T-helper 1 cell (primary cell): ENCODE measurements at places on chromosomes 4 and X.

GRCh38 chr4:77153006-77153405 lies 4.0 kb upstream of the CCNG2 start:
- no peak for DNase-seq

DNA sequence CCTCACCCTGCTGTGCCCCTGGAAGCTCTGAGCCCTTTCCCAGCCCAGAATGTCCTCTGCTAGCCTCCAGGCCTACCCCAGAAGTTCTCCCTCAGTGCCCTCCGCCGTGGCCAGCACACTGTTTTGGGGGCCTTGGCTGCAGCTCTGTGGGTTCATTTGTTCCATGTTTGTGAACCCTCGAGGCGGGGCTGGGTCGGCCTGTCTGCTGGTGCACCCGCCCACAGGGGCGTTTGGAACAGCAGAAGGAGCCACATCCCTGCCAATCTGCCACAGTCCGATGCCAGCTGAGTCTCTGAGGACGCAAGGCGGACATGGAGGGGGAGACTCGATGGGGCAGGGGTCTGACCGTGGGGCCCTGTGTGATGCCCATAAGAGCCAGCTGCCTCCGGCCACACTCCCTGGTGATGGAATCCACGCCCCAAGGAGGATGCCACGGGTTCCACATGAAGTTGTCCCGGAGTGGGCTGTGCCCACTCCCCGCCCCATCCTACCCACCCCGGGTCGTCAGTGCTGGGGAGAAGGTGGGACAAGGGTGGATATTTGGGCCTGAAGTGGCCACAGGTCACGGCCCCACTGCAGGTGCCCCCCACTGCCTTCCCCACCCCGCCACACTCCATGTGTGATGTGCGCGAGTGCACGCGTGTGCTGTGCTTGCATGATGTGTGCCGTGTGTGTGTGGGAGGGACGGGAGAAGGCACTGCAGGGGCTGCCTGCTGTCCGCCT lies 7.1 kb downstream of the ATP5ME start:
- DNase-seq = no peak

DNA sequence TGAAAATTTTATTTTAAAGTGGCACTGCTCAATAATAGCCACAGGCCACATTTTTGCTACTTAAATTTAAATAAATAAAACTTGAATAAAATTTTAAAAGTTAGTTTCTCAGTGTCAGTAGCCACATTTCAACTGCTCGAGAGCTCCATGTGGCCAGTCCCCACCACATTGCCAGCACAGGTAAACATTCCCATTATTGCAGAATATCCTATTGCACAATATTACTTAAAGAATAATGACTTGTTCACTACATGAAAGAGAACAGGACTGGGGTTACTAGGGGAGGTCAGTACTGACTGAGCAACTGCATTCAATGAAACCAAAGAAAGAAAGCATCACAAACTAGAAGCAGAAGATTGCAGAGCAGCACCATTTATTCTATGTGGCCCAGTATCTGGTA lies 2201.6 kb upstream of the TENM3 start:
- DNase-seq = no peak

DNA sequence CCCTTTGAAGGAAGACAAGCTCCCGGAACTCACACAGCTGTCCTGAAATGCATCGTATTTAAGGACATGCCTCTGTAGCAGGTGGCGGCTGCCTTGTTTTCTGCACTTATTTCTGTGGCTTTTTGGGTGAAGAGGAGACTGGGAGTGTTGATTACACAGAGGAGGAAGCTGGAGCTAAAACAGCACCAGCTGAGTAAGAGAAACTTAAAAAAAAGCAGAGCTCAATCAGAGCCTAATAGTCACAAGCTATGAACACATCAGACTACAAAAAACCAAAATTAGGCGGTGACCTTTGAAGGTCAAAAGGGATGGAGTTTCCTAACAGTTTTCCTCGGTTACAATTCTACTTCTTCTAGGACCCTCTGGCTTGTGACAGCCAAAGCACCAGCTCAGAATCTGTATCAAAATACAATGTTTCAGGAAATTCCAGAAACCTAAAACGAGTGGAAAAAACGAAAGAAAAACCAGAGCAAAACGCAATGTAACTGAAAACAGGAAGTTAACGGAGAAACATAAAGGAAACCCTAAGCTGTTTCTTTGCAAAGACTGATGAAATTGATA lies 13.5 kb downstream of the PRKX start:
- no peak for DNase-seq

DNA sequence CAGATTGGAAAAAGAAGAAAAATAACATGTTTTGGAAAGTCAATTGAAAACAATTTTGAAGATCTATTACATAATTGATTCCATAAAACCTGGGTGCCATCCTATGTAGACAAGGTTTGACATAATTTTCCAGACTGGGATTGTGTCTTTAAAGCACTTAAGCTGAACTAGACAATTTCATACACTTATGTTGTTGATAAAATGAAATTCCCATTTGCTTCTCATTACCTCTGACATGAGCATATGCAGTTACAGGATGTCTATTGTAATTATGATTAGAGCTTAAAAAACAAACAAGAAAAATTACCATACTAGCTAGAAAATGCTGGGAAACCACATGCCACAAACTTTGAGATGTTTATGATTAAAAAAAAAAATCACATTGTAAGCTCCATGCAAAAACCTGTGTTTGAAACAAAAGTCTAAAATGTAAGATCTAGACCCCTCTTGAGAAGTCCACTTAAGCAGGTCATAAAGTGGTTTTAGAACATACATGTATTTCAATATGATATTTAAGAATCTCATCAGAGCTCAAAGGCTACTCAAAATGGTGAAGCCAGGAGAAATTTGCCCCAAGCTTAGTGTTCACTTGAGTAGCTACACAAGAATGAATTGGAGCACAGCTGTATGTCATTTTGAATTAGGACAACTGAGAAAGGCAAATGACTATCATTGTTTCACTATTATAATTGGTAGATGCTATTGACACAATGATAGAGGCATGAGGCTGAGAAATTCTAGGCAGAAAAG lies 181.1 kb upstream of the PABPC4L start:
- no peak for DNase-seq

DNA sequence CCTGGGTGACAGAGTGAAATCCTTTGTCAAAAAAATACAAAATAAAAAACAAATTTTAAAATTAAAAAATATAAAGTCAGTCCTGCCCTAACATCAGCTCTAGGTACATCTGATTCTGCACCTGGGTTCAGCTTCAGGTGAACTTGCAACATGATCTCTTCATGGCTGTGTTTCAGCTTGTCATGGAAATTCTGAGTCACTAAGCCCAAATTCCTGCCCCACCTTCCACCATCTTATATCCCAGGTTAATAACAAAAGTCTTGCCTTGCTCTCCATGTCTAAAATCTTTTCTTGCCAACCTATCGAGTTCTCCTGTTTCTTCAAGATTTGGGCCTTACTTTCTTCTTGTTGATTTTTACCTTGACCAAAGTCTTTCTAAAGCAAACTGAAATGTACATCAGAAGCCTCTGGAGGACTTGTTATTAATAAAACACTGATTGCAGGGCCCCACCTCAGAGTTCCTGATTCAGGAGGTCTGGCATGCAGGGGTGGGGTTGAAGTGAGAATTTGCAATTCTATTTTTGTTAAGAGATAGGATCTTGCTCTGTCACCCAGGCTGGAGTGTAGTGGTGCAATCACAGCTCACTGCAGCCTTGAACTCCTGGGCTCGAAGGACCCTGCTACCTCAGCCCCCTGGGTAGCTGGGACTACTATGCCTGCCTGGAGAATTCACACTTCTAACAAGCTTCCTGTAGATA lies 125.8 kb upstream of the VCX3A start:
- DNase-seq = no peak

DNA sequence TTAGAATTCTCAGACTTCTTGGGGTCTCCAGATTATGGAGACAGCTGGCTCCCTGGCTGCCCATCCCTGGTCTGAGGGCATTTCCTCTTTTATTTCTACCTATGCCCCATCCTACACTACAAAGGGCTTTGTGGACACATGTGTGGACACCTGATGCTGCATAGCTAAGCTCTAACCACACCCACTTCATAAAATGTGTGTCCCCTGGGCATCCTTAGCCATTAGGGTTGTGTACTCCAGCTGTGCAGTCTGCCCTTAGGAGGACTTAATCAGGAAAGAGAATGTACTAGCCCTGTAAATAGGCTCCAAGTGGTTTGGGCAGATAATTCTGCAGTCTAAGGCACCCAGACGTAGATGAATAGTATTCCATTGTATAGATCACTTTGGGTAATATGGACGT lies 47.0 kb downstream of the COQ2 start:
- no peak for DNase-seq

DNA sequence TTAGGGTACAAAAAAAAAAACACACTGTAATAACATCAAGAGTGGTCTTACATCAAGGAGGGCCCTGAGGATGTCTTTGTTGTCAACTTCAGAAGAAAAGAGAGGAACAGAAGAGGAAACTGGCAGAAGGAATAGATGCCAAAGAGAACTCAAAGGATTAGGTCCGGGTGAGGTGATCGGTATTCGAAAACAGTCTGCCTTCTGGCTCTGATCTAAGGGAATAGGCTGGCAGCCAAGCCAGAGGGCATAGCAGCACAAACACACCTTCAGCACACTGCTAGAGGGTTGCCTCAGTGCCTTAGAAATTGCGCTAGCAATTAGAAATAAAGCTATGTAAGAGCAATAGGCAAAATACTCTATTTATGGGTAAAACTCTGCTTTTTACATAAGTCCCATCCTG lies 91.4 kb upstream of the TTC29 start:
- DNase-seq = no peak

- no peak for DNase-seq
These were observed 7.1 kb downstream of the TBX22 start for GRCh38 chrX:80021621-80022020.

DNA sequence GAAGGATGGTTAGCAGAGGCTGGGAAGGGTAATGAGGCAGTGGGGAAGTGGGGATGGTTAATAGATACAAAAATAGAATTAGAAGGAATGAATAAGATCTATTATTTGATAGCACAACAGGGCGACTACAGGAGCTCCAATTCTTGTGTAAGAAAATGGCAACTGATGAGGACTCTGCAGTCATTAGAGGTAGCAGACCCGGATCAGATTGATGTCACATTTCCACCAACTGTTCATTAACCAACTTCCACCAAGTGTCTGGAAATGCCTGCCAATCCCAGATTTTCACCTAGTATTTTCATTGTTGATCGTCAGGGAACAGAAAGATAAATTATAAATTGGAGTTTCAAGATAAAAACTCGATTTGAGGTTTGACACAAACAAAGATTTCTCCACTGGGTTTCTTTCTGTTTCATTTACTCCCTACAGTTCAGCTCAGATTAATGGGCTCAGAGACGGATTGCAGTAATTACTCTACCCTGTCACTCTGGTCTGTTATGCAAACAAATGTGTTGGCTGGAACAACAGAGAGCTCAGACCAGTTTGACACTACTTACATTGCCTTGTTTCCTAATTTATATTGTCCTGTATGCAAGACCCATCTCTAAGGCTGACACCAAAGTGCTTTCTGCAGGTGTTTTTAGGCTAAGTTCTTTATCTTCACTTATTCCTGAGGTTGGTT lies 909.2 kb upstream of the PRKX start:
- no peak for DNase-seq

DNA sequence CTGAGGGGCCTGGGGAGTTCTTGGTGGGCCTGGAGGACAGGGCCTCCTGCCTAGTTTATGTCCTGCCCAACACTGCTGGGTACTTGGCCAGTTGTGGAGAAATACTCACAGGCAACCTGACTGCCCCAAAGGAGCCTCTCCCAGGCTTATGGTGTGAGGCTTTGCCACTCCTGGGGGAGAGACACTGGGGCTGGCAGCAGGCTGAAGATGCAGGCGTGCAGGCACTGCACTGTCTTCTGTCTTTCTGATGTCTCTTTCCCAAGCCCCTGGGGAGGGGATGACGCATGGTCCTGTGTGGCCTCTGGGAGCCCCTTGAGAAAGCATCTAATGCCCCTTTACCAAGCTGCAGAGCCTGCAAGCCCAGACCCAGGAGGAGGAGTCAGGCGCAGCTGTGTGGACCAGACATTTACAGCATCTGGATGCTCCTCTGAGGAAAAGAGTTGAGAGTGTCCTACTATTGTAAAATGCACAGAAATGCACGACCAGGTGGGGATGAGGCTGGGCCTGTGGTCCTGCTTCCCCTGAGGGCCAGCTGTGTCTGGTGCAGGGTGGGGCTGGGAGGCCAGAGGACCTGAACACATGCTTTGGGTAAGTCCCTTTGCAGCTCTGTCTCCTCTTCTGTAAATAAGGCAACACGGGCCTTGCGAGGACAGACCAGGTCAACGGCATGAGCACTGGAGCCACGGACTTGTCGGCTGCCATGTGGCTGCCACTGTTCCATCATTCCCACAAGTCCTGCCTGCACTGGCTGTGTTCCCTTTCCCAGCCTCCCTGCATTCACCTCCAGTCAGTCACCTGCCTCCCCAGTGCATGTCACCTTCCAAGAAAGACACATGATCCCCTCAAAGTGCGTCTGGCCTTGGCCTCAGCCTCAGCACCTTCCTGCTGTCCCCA lies 8.4 kb downstream of the TMEM271 start:
- DNase-seq = no peak

DNA sequence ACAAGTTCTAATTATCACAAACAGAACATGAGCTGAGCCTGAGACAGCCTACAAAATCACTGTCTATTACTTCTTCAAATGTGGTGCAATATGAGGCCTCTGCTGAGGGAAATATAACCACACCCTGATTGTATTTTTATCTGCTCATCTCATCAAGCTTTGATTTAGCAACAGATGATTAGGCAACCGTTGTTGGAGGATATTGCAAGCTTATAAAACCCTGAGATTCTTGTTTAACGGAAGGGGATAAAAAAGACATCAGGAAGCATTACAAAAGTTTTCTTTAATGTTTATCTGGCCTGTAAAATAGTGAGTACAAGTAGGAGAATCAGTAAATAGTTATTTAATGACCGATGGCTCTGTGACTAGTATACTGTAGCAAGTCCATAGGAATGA lies 108.5 kb downstream of the ZNF330 start:
- no peak for DNase-seq

DNA sequence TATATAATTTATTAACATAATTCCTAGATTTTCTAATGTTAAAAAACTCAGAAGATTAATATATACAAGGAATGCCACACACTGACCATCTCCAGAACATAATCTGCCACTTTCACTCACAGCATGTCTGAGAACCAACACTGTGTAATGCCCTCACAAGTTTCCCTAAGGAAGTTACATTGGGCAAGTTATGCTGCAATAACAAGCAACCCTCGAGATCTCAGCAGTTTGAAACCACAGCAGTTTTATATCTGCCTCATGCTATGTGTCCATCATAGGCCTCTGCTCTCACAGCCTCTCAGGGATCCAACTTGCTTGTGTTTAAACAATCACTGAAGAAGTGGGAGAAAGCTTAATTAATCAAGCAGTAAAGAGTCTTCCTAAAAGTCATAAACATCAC lies 250.0 kb upstream of the SLC7A11 start:
- DNase-seq = no peak
